Activated T-helper 1 cell treated with anti-CD3 and anti-CD28 coated beads, Interleukin-2, amount 50 U/mL, for 16 hours (primary cell): ENCODE measurements at places on chromosomes 7 and 10.
A peak's percentile ranks its signal among the peaks of the same experiment; 100 is the strongest.

- no peak for DNase-seq
Measured at GRCh38 chr7:99102809-99103690, 40.9 kb downstream of the SMURF1 start.

- no peak for DNase-seq
Measured at GRCh38 chr10:97673736-97674525, 13.1 kb downstream of the AVPI1 start.

DNA sequence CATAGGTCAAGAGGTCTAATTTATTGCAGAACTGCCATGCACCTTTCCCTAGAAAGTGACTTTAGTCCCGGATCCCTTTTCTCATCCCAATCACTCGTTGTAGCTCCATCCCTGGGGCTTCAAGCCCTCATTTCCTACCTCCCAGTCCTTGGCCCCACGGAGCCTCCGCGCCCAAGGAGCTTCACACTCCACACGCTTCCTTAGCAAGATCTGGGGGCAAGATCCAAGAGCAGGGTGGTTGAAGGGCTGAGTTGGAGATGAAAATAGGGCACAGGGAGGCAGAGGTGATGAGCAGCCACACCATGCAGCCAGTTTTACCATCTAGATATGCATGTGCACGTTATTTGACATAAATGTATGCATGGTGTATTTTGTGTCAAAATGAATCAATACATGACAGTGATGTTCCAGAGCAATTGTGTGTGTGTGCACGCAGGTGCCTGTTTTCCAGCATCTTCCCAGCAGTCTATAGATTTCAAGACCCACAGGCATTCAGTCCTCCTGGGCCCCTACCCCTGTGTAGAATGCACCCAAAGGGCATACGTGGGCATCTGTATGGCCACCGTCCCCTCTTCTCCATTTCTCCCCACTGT is 6.0 kb upstream of the TRPV6 start:
- DNase-seq = no peak

- DNase-seq = no peak
Measured at GRCh38 chr10:3786295-3787015, 1.4 kb upstream of the KLF6 start.

DNA sequence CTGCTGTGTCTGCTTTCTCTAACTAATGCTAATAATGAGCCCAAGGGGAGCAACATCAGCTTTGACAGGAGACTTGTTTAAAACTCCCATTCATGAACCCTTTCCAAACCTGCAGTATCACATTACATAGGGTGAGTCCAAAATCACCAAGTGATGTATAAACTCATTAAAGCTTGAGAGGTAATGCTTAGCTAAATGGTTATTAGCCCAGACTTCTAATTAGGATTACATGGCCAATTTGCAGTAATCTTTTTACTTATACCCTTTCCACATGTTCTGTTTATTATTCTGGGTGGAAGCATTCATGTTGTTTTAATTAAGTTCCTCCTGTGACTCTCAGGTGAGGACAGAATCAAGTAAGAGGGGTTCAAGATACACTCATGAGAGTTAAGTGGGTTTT is 17.5 kb downstream of the ZNF138 start:
- no peak for DNase-seq

- DNase-seq = peak; percentile 30
Measured at GRCh38 chr7:74453322-74454011, at the start of gene GTF2IRD1. GTF2IRD1 (plus strand) TSS chr7:74453906; CDS start chr7:74508081, 54,175 bp downstream.

DNA sequence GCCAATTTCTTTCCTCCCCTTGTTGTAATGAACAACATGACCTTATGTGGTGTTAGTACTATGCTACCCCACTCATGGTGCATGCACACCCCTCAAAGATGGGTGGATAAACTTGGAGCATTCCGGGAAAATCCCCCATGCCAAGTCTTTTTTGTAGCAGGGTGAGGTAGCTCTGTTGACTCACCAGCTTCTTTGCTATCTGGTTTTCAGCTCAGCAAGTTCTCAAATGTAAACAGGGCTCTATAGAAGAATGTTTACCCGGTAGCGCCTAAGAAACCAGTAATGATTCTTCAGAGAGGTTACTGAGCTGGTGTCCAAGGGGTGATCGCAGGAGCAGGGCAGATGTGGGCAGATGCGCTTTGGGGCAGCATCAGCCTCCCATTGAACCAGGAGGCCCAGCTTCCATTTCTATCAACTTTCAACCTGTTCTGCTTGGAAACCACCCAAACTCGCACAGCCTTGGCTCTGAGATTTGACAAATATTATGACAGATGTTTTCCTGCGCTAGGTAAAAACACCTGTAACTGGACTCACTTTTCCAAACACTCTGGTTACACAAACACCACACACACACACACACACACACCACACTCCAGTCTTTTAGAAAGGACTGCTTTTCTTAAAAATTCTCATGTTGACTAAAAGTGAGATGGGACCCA is 87.8 kb downstream of the ZRANB1 start:
- DNase-seq = no peak

GRCh38 chr10:31701546-31701945 is 227.1 kb downstream of the ARHGAP12 start:
- DNase-seq = no peak

DNA sequence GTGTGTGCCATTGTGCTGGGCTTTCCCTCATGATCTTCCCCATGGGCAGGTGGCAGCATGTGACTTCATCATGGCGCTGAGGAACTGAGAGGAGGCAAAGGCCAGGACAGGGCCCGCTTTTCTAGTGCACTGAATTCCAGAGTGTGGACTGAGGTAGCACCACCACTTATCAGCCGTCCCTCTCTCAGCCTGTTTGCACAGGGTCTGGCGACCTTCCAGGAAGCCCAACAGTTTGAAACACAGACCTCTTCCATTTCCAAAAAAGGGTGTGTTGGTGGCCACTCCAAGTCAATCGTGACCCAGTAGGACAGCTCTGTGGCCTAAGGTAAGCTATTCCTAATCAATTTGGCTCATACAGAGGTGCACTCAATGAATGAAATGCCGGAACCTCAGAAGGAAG is 4.4 kb downstream of the DNAJC30 start:
- no peak for DNase-seq

GRCh38 chr7:43621729-43622448 is 39.0 kb downstream of the STK17A start:
- DNase-seq = no peak

GRCh38 chr10:80416479-80417098 is 8.2 kb downstream of the PRXL2A start:
- DNase-seq = no peak

- DNase-seq = no peak
Measured at GRCh38 chr10:80964955-80965614, 427.4 kb downstream of the SH2D4B start.

DNA sequence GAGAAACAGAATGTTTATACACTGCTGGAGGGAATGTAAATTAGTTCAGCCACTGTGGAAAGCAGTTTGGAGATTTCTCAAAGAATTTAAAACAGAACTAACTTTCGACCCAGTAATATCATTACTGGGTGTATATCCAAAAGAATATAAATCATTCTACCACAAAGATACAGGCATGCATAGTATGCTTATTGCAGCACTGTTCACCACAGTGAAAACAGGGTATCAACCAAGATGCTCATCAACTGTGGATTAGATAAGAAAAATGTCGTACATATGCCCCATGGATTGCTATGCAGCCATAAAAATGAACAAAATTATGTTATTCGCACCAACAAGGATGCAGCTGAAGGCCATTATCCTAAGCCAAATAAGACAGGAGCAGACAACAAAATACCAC is 343.1 kb upstream of the KCND2 start:
- DNase-seq = no peak

DNA sequence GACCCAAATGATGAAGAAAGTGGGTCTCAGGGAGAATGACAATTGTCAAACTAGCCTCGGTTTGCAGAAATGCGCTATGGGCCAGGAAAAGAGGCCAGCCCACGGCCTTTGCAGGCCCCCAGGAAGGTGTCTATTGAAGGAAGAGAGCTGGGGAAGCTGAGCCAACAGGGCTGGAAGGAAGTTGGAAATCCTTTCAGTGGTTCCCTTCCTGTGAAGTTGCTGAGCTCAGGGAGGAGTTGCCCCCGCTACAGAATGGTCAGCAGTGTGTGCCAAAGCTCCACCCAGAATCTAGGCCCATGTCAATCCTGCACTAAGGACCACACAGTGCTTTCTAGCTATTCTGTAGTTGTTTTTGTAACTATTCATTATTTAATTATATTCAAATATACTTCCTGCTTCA is 91.6 kb upstream of the ANLN start:
- DNase-seq = no peak

GRCh38 chr10:91123261-91123660 is 97.2 kb upstream of the PCGF5 start:
- no peak for DNase-seq

- no peak for DNase-seq
Measured at GRCh38 chr7:143399642-143400041, 9.0 kb downstream of the EPHA1 start.

DNA sequence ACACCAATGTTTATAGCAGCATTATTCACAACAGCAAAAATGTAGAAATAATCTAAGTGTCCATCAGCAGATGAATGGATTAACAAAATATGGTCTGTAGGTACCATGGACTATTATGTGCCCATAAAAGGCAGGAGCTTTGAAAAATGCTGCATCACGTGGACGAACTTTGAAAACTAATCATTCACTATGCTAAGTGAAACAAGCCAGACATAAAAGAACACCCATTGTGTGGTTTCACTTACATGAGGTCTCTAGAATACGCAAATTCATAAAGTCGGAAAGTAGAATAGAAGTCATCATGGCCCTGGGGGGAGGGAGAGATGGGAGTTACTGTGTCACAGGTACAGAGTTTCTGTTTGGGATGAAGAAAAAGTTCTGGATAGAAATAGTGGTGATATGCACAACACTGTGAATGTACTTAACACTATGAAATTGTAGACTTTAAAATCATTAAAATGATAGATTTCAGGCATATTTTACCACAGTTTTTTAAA is 377.3 kb downstream of the SDK1 start:
- DNase-seq = no peak

DNA sequence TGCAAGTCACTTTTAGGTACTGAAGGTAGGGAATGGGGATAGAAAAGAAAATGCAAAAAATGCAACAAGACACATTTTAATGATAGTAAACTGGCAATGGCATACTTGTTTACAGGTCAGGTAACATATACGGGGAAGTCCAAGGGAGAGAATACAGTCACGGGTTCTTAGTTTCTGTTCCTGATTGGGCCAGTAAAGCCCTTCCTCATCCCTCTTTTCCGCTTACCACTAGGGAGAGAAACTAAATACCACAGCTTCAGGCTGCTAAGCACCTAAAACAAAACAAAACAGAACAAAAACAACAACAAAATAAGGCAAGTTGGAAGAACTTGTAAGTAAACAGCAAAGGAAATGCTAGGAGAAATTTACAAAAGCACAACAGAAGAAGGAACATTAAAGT is 65.2 kb upstream of the OGDHL start:
- no peak for DNase-seq

DNA sequence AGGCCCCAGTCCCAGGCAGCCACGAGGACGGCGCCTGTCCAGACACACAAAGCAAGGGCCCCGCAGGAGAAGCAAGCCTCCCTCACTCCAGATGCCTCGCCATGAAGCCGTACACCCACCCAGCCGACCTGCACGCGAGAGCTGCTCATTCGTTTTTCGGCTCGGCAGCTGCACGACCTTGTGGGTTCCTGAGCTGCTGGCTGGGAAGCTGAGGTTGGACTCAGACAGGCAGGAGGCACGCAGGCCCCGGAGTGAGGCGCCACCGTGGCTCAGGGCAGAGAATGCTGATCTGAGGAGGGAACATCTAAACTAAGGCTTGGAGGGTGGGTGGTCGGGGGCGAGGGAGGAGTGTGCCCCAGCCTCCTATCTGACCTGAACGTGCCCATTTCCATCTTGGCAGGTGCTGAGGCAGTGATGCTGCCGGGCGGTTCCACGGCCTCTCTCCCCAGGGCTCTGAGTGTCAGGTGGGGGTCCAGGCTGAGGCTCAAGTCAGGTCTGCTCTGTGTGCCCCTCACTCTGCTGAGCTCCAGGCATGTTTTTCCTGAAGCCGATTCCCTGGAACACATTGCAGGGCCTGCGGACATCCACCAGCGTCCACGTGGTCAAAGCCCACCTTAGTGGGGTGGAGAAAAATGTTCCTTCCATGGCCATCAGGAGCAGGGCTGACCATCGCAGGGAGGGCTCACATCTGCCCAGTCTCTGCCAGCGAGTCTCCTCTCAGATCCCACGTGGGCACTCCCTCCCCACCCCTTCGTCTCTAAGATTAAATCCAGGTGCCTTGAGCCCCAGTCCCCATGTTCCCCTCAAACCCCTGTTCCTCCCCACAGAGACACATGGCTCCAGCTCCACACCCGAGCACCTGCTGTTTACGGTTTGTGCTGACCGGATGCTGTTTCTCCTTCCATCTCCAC is 28.1 kb upstream of the FAM20C start:
- no peak for DNase-seq

DNA sequence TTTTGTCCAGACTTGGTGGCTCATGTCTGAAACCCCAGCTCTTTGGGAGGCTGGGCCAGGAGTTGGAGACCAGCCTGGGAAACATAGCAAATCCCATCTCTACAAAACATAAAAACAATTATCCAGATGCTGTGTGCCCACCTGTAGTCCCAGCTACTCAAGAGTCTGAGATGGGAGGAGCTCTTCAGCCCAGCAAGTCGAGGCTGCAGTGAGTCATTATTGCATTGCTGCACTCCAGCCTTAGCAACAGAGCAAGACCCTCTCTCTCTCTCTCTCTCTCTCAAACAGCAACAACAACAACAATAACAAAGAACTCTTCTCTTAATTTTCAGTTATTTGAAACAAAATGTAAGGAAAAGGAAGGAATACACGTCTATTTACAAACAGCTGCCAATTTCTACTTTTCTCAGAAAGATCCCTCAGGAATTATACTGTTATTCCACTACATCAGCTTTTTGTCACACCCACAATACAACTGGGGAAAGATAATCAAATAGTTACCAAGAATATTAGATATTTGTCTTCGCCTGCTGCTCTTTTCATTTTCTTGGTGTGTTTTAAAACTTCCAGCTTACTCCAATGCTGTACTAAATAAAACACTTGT is 5.1 kb upstream of the TSPAN12 start:
- DNase-seq = no peak

DNA sequence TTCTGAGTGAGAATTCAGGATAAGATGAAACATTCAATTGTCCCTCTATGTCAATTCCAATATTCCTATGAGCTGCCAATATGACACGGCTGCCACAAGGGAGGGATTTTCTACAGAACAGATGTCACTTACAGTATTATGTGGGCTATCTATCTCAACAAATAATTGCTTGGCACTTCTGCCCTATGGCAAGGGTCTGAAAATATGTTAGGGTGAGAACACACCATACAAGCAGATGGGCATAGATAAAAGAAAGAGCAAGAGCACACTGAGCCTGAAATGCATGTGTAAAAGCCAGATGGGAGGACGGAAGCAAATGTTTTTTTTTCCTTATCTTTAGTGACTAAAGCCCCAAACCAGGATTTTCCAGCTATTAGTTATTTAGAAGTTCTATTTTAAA is 70.1 kb upstream of the TFEC start:
- no peak for DNase-seq

DNA sequence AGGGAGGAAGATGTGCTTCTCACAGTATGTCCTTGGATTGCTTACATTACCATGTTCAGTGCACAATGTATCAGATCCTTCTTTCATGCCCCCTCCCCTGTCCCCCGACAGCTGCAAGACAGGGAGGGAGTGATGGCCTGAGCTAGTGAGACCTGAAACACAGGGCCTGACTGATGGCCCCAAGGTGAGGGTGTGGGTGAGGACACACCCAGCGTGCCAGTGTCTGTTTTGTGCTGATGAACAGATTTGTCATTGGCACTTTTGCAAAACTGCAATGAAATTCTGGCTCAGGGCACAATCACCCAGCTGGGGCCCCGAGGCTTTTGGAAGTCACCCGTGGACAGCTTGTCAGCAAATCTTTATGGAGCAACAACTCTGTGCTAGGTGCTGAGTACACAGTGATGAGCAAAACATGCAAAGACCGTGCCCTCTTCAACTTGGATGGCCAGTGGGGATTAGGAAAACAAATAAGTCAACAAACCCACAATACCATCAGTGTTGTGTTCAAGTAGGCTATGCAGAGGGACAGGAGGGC is 59.4 kb upstream of the EMX2 start:
- DNase-seq = no peak
